ENCODE measurements at places on chromosomes 7 and 10.

GRCh38 chr7:43379210-43379609 lies 203.7 kb upstream of the STK17A start:
- no peak for DNase-seq

GRCh38 chr10:102782673-102783551 lies 39.2 kb downstream of the WBP1L start:
- no peak for DNase-seq

GRCh38 chr10:123888256-123888655 lies 3.4 kb downstream of the CPXM2 start:
- DNase-seq = no peak

- DNase-seq = no peak
Observed at GRCh38 chr7:77995717-77996116, 197.1 kb downstream of the PHTF2 start.

DNA sequence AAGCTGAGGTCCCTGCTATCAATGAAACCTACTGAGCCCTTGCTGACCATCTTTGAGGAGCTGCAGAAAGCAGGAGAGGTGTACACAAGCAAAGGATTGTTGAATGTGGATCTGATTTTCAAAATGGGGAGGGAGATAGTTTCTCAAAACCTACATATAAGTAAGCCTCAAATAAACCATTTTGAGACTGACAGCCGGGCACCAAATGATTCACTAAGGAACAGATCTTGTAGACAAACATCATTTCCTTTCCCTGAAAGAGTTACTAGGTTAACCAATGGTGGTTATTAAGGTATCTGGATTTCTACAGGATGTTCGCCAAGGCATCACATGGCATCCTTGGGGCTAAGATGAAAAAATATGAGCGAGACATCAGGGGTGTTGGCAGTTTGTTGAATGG lies 24.5 kb upstream of the RHOBTB1 start:
- DNase-seq = no peak

GRCh38 chr10:97250952-97251351 lies 41.5 kb downstream of the ARHGAP19 start:
- DNase-seq = no peak

DNA sequence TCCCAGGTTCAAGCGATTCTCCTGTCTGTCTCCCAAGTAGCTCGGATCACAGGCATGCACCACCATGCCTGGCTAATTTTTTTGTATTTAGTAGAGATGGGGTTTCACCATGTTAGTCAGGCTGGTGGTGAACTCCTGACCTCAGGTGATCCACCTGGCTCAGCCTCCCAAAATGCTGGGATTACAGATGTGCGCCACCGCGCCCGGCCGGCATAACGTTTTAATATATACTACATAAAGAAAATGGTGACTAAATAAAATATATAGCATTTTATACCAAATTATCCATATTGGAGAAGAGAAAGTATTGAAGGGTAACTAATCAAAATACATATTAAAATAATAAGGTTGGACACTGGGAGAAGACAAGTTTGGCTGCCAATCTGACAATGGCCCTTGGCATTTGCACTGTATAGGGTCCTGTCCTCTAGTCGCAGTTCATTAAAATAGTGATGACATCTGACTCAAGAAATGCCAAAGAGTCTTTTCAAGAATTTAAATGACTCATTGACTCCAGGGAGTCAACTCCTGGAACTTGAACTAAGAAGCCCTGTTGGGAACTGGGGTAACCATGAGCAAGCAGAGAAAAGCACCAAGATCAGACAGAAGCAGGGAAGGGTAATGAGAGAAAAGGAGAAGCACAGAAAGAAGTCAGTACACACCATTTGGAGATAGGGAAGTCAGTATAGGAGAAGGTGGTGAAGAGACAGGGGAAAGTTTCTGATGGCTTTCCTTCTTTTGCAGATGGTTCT lies 91.1 kb downstream of the CH25H start:
- DNase-seq = no peak

Data from NCI-H1436 treated with DMSO at 0.1 percent for 48 hours (cell line).